ENCODE measurements at places on chromosomes 16 and 17.

DNA sequence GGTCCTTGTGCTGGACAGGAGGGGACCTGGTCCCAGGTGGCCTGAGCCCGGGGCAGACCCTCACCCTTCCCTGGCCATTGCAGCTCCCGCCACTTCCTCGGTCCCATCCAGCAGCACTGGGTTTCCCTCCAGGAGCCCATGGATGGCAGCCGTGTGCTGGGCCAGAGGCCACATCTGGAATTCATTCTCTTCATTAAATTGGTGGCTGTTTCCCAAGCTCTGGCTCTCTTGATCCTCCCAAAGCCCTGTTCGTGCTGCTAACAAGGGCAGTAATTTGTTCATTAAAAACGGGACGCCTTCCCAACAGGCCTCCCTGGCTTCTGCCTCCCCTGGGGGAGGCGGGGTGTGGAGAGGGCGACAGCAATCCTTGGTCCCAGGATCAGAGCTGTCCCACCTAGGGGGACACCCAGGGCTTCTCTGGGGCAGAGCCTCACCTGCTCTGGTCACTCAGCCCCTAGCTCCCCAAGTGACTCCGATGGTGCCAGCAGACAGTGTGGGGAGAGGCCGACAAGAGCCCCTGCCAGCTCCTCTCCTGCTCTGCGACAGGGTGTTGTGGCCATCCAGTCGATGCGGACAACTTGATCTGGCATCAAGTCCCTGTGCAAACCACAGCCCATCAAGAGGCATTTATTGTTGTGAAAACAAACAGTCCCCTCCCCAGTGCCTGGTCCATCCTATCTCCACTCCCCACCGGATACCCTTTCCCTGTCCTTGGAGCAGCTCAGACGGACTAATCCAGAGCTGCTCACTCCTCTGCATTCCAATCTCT, 44.0 kb downstream of the SDK2 start:
- no peaks in the 10 kb centered on the region for H3K36me3 ChIP-seq
- no peak for DNase-seq
- H3K27ac ChIP-seq: no peak overlapping the region
- no peak overlapping the region for H3K4me3 ChIP-seq
- H3K4me1 ChIP-seq: no peaks in the 10 kb centered on the region

- H3K36me3 ChIP-seq: no peaks in the 10 kb centered on the region
- no peak overlapping the region for H3K27ac ChIP-seq
- DNase-seq: no peak
- no peak overlapping the region for H3K4me3 ChIP-seq
- no peaks in the 10 kb centered on the region for H3K4me1 ChIP-seq
Observed at GRCh38 chr16:78211946-78212345, 112.5 kb downstream of the WWOX start.

GRCh38 chr17:48148854-48149786, 41.6 kb downstream of the SNX11 start:
- no peaks in the 10 kb centered on the region for H3K36me3 ChIP-seq
- no peak overlapping the region for H3K27ac ChIP-seq
- DNase-seq: no peak
- H3K4me3 ChIP-seq: no peak overlapping the region
- peaks cover 39% of the 10 kb centered on the region for H3K27me3 ChIP-seq

DNA sequence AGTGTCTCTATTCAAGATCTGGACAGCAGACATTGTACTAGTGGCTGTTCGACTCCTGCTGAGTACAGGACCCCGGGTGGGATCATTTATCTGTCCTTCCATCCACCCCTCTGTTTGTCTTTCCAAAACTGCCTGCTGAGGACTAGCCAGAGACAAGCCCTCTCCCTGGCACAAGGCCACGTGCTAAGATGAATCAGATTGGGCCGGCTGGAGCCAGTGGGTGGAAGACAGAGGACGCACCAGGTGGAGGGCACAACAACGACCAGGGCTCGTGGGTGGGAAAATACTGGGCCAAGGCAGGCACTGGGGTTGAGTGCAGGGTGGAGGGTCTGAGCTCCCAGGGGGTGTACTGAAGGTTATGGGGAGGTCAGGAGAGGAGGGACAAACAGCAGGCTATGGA, 1.4 kb upstream of the CA7 start:
- no peak overlapping the region for H3K27ac ChIP-seq
- H3K4me3 ChIP-seq: no peak overlapping the region
- peaks cover 32% of the 10 kb centered on the region for H3K27me3 ChIP-seq
- H3K4me1 ChIP-seq: peaks cover 9% of the 10 kb centered on the region
- no peaks in the 10 kb centered on the region for H3K36me3 ChIP-seq
- DNase-seq: no peak

- no peak overlapping the region for H3K27ac ChIP-seq
- no peak for DNase-seq
- H3K27me3 ChIP-seq: peaks cover 7% of the 10 kb centered on the region
Observed at GRCh38 chr17:56636265-56636664, 42.8 kb downstream of the NOG start.

- H3K4me1 ChIP-seq: peaks cover 40% of the 10 kb centered on the region
- no peaks in the 10 kb centered on the region for H3K36me3 ChIP-seq
- H3K27ac ChIP-seq: peak overlapping the region; percentile 6
Observed at GRCh38 chr17:43482103-43483012, 1.4 kb upstream of the DHX8 start.

- no peaks in the 10 kb centered on the region for H3K27me3 ChIP-seq
- no peak overlapping the region for H3K27ac ChIP-seq
- no peaks in the 10 kb centered on the region for H3K36me3 ChIP-seq
- no peak overlapping the region for H3K4me3 ChIP-seq
- DNase-seq: no peak
Observed at GRCh38 chr16:26295625-26296304, 604.0 kb downstream of the HS3ST4 start.

DNA sequence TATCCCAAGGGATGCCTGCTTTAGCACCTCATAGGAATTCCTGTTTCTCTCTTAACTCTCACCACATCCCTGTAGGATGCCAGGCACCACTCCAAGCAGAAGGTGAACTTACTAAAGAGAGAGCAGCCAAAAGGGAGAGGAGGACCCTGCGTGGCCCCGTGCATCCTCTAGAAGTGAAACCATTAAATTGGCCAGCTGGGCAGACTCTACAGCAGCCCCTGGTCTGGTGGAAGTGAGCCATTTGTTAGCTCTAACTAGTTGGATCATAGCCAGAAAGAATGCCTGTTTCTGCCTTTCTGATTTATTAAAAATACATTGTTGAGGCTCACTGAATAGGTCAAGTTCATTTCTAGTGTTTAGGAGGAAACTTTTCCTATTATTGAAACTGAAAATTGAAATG, 22.3 kb downstream of the TMEM11 start:
- no peaks in the 10 kb centered on the region for H3K4me1 ChIP-seq
- no peak for DNase-seq
- H3K36me3 ChIP-seq: peaks cover 36% of the 10 kb centered on the region
- H3K27me3 ChIP-seq: no peaks in the 10 kb centered on the region
- no peak overlapping the region for H3K4me3 ChIP-seq
- no peak overlapping the region for H3K27ac ChIP-seq

DNA sequence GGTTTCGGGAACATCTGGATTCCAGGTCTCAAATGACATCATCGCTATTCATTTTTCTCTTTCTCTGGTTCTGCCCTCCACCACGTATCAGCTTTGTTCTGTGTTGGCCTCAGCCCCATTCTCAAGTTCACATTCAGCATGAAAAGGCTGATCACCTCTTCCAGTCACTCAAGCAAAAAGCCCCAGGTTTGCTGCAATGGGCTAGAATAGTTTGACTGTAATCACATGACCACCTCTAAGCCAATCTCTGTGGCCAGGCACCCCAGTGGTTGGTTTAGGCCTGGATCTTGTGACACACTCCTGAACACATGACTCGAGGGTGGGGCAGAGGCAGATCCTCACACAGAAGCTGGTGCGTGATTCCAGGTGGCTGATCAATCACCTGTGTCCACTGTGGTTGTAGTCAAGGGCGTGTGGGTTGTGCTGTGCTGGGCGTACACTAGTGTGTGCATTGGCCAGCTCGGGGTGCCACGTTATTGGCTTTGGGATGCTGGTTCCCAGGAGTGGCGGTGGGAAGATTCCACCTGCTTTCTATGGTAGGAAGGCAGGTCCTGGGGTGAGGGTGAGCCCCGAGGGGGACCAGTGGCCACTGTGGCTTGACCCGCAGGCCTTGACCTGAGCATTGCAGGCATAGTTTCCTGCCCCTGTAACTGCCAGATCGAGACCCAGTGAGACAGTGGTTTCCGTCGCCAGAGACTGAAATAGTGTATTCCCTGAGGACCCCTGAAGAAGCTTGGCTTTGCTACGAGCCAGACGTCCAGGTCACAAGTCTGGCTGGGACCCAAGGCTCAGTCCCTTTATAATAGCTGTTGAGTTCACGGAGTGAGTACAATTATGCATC, 12.0 kb downstream of the EEF2K start:
- no peak overlapping the region for H3K27ac ChIP-seq
- H3K4me1 ChIP-seq: peaks cover 11% of the 10 kb centered on the region
- peaks cover 17% of the 10 kb centered on the region for H3K36me3 ChIP-seq
- DNase-seq: peak; percentile 44

GRCh38 chr17:57114085-57114673, 29.1 kb downstream of the AKAP1 start:
- H3K4me3 ChIP-seq: no peak overlapping the region
- peaks cover 22% of the 10 kb centered on the region for H3K4me1 ChIP-seq
- no peaks in the 10 kb centered on the region for H3K27me3 ChIP-seq
- H3K27ac ChIP-seq: no peak overlapping the region

GRCh38 chr16:63735456-63735855, 1386.4 kb downstream of the CDH11 start:
- H3K27me3 ChIP-seq: no peaks in the 10 kb centered on the region
- no peaks in the 10 kb centered on the region for H3K36me3 ChIP-seq
- no peaks in the 10 kb centered on the region for H3K4me1 ChIP-seq
- H3K27ac ChIP-seq: no peak overlapping the region
- H3K4me3 ChIP-seq: no peak overlapping the region

DNA sequence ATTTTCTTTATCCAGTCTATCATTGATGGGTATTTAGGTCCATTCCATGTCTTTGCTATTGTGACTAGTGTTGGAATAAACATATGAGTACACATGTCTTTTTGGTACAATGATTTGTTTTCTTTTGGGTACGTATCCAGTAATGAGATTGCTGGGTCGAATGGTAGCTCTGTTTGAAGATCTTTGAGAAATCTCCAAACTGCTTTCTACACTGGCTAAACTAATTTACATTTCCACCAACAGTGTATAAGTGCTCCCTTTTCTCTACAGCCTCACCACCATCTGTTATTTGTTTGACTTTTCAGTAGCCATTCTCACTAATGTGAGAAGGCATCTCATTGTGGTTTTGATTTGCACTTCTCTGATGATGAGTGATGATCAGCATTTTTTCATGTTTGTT, 103.7 kb downstream of the GOSR1 start:
- no peak for DNase-seq
- no peaks in the 10 kb centered on the region for H3K36me3 ChIP-seq
- H3K27me3 ChIP-seq: no peaks in the 10 kb centered on the region
- H3K4me1 ChIP-seq: no peaks in the 10 kb centered on the region

DNA sequence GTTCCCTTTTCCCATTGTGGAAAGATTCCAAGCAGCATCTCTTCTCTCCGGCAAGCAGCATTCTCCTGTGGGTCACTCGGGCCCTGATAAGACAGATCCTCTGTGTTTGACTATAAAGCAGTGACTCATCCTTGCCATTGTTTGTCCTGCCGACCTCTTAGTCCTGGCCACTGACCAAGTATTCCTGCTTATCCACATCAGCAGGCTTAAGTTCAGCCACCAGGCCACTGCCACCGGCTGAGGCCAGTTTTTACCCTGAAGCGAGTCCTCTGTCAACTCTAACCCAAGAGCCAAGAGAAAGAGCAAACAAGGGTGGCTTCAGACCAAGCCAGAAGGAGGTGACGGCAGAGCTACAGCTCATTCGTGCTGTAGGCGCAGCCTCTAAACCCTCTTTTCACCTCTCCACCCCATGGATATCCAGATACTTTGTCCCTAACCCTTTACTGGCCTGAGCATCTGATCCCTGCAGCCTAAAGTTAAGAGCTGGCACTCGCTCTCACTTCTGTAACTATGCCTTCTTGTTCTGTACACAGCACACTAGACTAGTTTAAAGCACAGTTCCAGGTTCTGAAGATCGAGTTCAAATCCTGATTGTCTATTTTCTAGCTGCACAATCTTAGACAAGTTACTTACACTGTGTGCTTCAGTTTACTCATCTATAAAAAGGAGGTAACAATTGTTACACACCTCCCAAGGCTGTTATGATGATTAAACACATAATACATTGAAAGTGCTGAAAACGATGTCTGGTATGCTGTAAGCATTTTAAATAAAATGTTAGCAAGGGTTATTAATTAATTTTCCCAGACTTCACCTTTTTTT, 31.0 kb downstream of the SOX9 start:
- H3K36me3 ChIP-seq: no peaks in the 10 kb centered on the region
- DNase-seq: no peak
- no peak overlapping the region for H3K27ac ChIP-seq
- peaks cover 2% of the 10 kb centered on the region for H3K27me3 ChIP-seq

DNA sequence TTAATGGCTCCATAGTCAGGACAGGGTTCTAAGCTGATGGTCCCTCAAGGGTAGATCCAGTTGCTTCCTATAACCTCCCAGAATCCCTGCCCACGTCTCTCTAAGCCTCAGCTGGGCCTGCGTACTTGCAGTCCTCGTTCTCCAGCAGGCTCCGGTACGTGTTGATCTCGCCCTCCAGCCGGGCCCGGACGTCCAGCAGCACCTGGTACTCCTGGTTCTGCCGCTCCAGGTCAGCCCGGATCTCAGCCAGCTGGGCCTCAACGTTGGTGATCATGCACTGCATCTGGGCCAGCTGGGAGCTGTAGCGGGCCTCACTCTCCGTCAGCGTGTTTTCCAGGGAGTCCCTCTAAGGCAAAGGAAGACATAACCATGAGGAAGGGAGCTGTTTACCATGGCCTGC, 4.5 kb downstream of the KRT32 start:
- peaks cover 10% of the 10 kb centered on the region for H3K27me3 ChIP-seq
- no peaks in the 10 kb centered on the region for H3K4me1 ChIP-seq
- no peak for DNase-seq
- H3K36me3 ChIP-seq: no peaks in the 10 kb centered on the region
- H3K27ac ChIP-seq: no peak overlapping the region

DNA sequence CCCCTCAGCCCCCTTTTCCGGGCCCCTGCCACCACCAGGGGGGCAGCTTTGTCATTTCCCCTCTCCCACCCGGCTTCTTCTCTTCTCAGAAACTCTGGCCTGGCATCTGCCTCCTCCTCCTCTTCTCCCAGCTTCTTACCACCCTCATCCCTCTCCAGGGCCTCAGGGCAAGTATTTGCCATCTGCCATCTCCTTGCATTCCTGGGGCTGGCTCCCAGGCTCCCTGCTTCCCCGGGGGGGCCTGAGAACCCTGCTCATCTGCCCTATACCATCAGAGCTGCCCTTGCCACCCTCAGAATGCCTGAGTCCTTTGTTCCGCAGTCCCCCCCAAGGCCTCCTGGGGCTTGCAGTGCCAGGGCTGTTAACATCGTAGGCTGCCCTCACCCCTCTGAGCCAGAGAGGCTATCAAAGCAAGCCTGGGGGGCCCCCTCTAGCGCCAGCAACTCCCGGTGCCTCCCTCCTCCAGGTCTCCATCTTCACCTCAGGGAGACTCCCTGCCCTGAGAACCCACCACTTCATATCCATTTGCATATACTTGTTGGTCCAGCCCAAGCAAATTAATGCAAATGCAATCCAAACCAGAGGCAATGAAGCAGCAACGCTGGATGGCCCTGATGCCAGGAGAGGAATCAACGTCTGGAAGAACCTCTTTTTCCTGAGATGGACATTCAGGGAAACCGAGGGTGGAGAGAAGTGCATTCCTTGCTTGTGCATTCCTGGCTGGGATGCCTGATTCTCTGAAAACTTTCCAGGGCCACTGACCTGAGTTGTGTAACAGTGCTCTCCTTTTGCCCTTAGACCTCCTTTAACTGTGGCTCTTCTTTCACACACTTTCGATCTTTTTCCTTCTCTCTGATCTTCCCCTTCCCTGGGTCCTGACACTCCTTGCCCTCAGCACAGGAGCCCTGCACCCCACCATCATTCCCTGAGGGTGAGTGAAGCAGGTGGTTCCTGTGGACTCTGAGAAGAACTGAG, 20.7 kb upstream of the SP2 start:
- H3K4me1 ChIP-seq: peaks cover 32% of the 10 kb centered on the region
- H3K27ac ChIP-seq: no peak overlapping the region
- no peak overlapping the region for H3K4me3 ChIP-seq
- peaks cover 25% of the 10 kb centered on the region for H3K27me3 ChIP-seq
- no peaks in the 10 kb centered on the region for H3K36me3 ChIP-seq

All from large intestine (tissue), 12 donors.